Aorta (tissue), 5 donors: ENCODE measurements at places on chromosomes 2 and 18.

DNA sequence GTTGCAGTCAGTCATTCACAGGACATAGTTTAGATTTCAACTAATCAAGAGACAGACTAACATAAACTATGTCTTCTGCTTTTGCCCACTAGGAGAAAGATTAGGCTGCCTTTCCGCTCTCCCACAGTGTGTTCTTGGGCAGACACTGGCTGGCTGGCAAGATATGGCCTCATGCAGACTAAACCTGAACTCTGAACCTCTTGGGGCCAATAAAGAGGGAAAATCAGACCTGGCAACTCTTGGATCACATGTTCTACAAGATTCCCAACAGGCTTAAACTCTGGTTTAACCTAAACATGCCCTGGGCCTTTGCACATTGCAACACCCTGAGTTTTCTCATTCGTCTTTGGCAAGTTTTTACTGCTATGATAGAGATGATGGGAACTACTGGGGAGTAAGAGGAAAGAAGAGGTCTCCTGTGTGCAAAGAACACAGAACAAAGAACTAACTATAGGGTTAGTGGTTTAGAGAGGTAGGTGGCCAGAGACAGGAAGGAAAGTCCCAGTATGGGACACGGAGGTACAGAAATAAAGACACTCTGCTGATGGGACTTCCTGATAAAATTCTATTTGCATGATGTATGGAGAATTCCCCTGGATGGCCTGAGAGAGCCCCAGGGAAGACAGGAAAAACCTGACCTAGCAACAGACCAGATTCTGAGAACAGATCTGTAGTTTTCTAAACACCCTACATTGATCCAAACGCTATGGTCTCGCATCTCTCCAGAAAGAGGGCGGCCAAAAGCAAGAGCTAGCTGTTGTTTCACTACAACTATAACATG lies 2.0 kb upstream of the ATRAID start:
- DNase-seq, result no peak

DNA sequence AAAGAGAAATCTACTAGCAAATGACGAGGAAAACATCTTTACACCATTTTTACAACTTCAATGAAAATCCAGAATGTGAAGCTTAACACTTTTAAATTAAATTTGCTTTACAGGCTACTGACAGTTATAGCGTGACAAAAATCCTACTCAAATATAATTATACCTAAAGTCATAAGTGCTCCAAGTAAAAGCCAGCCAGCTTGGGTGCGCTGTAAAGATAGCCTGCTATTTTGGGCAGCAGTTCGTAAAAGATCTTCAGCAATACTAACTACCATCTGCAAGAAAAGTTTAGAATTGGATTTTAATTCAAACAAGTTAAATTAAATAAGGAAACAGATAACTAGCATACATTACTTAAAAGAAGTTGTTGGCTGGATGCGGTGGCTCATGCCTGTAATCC lies 22.4 kb downstream of the HEATR5B start:
- DNase-seq, result no peak

DNA sequence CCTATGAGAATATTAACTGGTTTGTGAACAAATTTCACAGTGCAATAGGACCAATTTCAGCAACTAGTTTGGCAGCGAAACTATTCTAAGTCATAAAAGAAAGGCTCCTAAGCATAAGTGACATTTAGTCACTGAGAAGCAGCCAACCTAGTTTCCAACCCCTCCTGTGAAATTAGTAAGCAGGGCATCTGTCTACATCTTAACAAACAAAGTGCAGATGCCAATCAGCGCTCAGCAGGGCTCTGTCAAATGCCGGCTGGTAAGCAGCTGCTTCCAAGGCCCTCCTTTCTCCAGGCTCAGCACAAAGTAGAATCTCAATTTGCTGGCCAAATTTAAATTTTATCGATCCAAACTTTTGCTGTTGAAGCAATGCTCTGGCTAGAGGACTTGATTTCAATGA lies 124.7 kb downstream of the ICOS start:
- DNase-seq, result no peak

- no peak for DNase-seq
These were observed 25.7 kb upstream of the NCL start for GRCh38 chr2:231489990-231490389.

DNA sequence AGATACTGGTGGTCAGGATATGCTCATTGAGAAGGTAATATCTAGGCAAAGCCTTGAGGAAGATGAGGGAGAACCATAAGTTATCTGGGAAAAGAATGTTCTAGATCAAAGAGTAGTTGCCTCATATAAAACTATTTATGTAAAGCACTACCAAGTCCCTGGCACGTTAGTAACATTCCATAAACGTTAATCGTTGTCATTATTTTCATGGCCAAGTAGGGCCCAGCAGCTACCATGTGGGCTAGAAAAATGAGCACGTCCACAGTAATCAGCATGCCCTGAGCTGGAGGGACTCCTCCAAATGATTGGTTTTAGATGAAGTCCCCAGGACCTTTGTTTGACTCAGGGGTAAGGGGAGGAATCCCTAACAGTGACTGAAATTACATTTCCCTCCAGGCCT lies 32.7 kb upstream of the AFTPH start:
- no peak for DNase-seq

GRCh38 chr2:42922790-42923579 lies 130.6 kb upstream of the HAAO start:
- DNase-seq, result peak; percentile 66

DNA sequence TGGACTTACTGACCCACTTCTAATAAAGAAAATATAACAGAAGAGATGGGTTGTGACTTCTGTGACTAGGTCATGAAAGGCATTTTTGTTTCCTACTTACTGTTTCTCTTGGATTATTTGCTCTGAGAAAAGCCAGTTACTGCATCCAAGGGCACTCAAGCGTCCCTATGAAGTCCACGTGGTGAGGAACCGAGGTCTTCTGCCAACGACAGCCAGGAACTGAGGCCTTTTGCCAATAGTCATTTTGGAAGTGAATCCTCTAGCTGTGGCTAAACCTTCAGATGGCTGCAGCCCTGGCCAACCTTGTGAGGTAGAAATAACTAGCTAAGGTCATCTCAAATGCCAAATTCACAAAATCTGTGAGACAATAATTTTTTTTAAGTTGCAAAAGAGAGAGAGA lies 449.8 kb upstream of the RGPD4 start:
- DNase-seq, result no peak

DNA sequence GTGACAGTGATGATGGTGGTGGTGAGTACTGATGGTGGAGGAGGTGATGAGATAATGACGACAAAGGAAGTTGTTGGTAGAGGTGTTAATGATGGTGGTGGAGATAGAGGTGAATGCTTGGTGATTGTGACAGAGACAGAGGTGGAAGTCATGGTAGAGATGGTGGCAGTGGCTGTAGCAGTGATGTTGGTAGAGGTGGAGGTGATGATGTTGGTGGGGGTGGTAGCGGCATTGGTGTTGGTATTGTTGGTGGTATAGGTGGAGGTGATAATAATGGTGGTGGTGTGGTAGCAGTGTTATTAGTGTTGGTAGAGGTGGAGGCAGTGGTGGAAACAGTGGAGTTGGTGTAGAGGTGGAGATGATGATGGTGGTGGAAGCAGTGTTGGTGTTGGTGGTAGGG lies 36.4 kb downstream of the LYPD1 start:
- DNase-seq, result no peak

DNA sequence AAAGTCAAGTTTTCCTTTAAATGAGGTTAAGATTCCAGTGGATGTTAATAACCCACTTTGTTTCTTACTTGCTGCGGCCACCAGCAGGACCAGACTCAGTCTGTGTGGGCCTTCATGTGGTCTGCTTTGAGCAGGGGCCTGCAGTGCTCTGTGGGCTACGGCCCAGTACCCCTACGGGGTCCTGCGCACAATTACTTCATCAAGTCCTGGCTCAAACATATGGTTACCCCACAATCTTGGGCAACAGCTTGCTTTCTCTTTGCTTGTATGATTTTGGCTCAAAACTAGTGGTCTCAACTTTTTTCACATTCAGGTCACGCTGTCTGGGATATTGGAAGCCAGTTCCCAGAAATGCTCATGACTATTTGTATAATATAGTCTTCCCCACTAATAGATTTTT lies 64.2 kb downstream of the PTPN2 start:
- no peak for DNase-seq

DNA sequence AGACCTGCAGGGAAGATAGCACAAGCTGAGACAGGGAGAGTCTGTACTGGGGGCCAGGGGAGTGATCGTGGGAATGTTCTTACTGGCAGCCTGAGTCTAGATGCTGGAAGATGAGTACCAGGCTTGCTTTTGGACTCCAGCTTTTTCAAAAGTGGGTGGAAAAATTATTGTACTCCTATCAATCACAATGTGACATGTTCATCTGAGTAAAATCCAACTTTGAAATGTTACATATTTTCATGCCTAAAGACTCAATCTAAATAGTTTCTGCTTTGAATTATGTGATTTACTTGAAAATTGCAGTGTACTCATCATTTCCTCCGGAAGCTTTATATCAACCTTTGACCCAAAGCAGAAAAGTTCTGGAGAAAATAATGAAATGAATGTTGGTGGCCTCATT lies 49.7 kb upstream of the ST3GAL5 start:
- DNase-seq, result no peak

DNA sequence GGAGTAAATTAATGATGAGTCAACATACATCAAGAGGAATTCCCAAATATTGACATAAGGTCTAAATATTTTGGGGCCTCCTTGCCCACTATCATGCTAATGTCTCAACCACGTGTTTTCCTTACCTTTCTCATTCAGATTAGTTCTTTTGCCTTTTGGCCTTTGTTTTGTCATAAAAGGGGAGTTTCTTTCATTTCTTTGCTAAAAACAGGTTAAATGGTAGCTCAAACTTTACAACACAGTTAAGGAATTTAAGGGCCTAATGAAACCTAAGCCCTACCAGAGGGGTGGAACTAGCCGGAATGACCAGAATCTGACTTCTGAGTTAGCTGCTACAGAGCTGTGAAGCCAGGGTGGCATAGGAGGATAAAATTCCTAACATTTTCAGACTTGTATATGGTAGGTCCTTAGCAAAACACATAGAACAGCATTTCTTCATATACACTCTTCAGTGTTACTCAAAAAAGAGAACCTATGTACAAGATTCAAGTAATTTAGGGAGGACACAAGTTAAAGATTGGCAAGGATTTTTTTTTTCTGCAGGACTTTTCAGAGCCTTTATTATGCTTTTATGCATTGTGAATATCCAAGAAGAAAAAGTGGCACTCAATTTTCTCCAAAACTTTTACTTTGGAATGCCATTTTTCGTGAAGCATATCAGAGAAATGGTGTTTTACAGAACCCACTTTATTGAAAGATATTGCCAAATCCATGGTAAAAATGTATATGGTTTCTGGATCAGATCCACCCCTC lies 633.1 kb downstream of the ARHGAP15 start:
- no peak for DNase-seq

GRCh38 chr2:215848146-215848545 lies 165.2 kb downstream of the MREG start:
- DNase-seq, result no peak

DNA sequence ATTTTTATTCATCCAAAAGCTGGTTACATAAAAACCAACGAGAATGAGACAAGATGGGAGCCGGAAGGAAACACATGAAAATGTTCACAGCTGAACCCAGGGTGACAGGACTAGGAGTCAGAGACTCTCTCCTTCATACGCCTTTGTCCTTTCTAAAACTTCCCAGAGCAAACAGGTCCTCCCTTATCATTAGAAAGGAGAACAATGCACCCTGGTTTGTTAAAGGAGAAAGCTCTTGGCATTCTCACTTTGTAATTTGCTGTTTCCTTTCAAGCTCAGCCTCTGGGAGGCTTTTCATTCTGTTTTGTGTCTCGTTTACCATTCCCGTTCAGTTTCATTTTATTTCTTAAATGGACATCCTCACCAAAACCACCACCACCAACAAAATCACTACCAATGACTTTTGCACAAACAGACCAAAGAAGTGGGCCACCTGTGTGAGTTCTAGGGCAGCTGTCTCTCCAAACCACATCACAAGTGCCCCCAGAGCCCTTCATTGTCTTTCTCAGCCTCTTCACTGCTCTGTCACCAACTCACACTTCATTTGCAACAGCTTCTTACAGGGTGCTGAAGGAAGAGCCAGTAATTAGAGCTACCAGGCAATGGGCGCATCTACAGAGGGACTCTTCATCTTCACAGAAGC lies 105.3 kb downstream of the HDAC4 start:
- no peak for DNase-seq

DNA sequence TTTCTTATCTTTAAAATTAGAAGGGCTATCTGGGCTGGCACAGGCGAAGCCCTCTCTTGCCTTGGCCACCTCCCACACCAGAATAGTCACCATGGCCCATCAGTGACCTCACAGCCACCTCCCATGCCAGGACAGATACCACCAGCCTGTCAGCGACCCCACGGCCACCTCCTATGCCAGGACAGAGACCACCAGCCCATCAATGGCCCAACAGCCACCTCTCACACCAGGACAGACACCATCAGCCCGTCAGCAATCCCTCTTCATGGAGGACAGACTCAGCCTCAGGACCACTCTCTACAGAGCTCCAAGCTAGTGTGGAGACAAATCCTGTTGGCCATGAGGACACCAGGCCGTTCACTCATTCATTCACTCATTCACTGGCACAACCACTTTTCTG lies 74.6 kb downstream of the ASB1 start:
- DNase-seq, result no peak

DNA sequence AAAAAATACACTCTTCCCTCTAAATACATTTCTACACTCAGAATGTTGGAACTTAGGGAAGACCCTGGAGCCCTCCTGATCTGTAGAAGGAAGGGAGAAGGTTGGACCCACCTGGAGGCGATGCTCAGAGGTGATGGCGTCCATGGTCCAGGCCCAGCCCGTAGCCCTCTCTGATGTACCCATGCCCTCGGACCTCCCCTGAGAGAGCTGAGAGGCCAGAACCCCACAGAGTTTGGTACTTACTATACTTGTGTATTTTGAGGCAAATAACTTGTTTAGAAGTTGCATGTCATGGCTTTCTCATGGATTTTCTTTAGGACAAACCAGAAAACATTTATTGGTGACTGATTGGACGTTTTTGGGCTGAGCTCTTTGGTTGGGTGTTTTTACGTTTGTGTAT lies 10.5 kb downstream of the CTDP1 start:
- DNase-seq, result no peak

DNA sequence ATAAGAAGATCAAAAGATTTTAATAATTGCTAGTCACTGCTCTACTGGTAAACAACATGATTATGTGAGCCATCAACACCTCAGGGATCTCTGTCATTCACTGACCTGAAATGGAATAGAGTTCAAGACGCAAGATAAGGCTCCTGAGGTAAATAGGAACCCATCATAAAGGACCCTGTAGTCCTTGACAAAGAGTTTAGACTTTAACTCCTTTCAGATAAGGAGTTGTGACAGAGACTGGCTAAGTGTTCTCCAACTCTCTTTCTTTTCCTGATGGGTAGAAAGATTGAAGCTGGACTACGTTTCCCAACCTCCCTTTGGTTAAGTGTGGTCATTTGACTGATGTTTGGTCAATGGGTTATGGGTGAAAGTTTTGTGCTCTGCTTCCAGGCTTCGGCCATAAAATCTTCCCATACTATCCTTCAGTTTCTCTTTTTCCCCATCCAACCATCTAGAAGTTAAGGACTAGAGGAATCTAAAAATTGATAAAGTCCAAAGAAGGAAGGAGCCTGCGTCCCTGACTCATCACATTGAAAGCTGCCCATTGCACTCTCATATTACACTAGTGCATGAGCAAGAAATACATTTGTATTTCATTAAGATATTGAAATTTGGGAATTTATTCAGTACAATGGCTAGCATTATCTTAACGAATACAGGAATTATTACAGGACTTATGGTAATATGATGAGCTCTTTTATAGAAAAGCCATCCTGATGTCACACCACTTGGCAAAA lies 293.7 kb upstream of the ACVR2A start:
- DNase-seq, result no peak

GRCh38 chr2:26400723-26401122 lies 997 bp upstream of the DRC1 start:
- DNase-seq, result no peak
